Activated CD8-positive, alpha-beta memory T cell treated with anti-CD3 and anti-CD28 coated beads for 4 hours (primary cell): ENCODE measurements at places on chromosomes 7 and 10.

- no peak for DNase-seq
Measured at GRCh38 chr7:37732888-37733287, 49.3 kb downstream of the GPR141 start.

GRCh38 chr7:44072364-44073231, 7.2 kb upstream of the PGAM2 start:
- DNase-seq, result no peak

DNA sequence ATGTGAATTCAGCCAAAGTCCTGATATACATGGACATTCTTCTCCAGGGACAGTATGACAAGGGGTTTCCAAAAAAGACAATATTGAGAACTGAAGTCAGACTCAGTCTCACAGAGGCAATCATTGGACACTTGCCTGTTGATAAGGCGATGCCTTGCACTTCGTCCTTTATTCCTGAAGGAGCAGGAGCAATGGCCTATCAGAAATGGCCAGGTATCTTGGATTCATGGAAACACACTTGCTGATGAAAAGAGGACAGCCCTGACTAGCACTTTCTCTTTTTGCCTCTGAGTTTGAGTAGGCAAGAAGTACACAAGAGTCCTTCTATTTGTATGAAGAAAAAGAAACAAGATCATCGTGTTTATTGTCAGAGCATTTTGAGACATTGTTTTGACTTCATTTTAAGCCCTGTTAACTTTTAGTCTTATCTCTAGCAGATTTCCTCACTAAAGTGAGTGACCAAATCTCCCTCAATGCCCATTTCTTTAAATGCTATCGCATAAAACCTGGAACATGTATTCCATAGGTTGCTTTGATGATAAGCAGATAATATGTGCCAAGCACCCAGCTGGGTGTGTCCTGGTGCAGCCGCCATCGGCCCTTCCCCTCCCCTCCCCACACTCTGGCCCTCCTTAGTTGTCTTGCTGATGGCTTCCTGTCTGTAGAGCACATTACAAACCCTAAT, 26.6 kb downstream of the ST8SIA6 start:
- DNase-seq, result no peak

DNA sequence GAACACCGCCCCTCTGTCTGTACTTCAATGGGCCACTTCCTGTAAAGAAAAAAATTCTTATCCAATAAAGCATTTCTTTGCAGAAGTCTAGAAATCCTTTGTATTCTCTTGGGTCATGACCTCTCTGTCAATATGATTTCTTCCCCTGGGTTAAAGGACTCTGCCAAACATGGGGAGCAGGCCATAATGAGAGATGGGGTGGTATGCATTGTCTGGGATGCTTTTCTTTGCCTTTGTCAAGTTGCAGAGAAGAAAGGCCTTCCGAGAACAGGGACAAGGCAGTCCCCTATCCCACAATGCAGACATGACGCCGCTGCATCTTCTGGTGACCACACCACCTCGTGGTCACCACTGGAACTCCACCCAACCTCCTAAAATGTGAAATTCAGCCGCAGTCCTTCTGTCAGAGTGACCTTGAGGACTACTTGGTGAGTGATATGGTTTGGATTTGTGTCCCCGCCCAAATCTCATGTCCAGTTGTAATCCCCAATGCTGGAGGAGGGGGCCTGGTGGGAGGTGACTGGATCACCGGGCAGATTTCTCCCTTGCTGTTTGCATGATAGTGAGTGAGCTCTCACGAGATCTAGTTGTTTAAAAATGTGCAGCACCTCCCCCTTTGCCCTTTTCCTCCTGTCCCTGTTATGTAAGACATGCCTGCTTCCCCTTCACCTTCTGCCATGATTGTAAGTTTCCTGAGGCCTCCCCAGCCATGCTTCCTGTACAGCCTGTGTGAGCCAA, 15.2 kb upstream of the FRMPD2 start:
- DNase-seq, result no peak

DNA sequence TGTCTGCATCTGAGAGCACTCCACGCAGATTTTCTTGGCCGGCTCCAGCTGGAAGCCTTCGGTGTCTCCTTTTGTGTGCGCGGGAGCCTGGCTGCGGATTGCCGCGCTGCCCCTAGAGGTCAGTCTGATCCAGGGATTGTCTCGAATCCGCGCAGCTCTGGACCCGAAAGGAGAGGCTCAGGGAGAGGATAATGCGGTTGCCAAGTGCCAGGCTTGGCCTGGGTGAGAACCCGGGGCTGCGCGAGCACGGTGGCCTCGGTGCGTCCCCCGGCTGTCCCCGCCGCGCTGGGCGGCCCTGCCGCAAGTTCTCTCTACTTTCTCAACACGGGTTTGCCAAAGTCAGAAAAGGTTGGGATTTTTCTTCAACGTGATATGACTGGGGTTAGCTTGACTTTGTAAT, 140.9 kb downstream of the ADCYAP1R1 start:
- no peak for DNase-seq
